ENCODE measurements at places on chromosomes 12 and 14.

DNA sequence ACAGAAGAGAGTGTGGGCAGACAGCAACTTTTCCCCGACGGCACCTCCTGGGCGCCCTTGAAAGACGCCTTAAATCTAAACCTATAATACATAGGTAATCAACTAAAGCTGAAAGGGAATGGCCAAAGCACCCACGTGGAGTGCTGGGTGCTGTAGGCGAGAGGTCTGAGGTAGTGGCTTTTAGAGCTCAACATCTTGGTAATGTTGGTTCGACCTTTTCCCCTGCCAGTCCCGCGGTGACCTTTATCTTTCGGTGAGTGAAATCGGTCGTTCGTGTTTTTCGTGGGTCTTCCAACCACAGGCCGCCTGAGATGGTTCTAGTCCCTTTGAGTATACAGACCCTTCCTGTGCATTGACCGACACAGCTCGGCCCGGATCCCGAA is 9.1 kb downstream of the OR6S1 start:
- no peak for DNase-seq

- no peak for DNase-seq
Observed at GRCh38 chr14:35985474-35986218, 159.5 kb downstream of the BRMS1L start.

GRCh38 chr14:100789460-100790417 is 36.2 kb upstream of the MEG3 start:
- DNase-seq = no peak

GRCh38 chr12:103441437-103442181 is 54.2 kb downstream of the C12orf42 start:
- DNase-seq = no peak

GRCh38 chr12:127773520-127773919 is 493.4 kb upstream of the TMEM132C start:
- DNase-seq = no peak

DNA sequence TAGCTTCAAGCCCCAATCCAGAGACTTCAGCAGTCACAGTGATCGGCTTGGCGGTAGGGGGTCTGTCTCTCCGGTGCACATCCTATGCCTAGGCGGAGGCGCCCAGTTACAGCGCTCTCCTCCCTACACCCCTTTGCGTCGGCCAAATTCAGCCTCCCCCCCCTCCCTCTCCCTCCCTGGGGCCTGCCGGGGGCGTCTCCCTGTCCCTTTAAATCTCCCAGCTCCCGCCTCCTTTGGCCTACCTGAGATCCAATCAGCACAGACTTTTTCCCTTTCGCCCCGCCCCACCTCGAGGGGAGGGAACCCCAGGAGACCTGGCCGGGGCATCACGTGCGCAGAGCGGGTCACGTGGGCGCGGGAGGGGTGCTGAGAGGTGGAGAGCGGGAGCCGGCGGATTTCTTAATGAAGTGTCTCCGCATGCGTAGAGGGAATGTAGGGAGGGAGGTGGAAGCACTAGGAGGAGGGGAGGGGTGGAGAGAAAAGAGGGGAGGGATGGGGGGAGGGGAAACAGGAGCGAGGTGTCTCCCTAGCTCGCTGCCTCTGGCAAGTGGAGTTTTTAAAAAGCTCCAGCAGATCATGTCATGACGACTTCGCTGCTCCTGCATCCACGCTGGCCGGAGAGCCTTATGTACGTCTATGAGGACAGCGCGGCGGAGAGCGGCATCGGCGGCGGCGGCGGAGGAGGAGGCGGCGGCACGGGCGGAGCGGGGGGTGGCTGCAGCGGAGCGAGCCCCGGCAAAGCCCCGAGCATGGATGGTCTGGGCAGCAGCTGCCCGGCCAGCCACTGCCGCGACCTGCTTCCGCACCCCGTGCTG is at the start of gene HOXC13:
Gene HOXC13, plus strand, starts transcription at position 506 of the 815 bp plus-strand sequence. Its CDS starts 76 bp downstream, at position 582.
- peak; percentile 69 for DNase-seq

GRCh38 chr12:127767656-127768055 is 499.3 kb upstream of the TMEM132C start:
- DNase-seq = no peak

- DNase-seq = no peak
Observed at GRCh38 chr12:8699714-8700113, 1.9 kb downstream of the RIMKLB start.

DNA sequence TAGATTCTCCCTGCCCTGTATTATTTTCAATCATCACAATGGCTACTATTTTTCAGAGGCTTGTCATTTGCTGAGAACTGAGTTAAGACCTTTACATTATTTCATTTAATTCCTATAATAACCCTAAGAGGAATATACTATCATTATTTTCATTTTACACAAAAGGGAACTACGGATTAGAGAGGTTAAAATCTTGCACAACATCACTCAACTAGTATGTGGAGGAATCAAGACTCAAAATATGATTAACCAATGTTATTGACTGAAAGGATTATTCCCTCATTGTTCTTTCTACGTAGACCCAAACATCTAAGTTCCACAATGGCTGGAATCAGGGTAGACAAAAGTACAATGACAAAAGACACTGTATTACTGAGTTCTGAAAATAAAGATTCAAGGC is 45.0 kb downstream of the GPR65 start:
- DNase-seq = no peak

DNA sequence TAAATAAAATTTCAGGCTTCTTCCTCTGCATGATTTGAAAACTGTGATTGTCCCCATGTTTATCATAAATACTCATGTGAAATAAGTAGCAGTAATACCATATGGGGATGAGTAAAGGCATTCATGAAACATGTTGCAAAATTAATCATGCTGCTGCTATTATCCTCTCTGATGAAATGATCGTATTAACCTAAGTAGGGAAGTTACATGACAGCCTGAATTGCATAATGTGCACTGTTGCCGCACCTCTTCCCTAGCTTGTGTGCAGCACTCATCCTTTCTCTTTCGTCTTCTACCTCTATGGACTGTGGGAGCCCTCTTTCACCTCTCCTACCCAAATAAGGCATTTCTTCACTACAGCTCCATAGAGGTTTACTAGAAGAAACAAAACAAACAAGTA is 367.6 kb downstream of the SOX5 start:
- DNase-seq = no peak

- no peak for DNase-seq
Observed at GRCh38 chr12:111129149-111129767, 208.9 kb upstream of the MYL2 start.

- DNase-seq = no peak
Observed at GRCh38 chr14:102452302-102452701, 57.3 kb downstream of the ANKRD9 start.

GRCh38 chr12:90203556-90203955 is 494.9 kb upstream of the ATP2B1 start:
- no peak for DNase-seq

GRCh38 chr12:4277205-4277543 is 3.6 kb downstream of the CCND2 start:
- no peak for DNase-seq

- DNase-seq = no peak
Observed at GRCh38 chr12:51863363-51863932, 14.9 kb upstream of the FIGNL2 start.

DNA sequence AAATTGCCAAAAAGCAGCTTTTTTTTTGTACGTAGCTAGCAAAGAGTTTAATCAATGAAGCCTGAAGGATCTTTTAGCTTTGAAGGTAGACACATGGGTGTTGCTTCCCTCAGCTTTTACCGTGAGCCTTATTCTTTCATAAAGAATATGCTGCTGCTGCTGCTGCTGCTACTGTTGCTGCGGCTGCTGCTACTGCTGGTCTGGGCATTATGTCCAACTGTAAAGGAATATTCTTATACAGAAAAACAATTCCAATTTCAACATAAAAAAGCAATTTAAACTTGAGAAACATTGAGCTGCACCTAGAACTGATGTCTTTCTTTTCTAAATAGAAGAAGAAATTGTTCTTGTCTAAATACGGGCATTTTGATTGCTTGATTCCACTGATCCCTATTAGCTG is 38.9 kb upstream of the PPP1R12A start:
- DNase-seq = no peak

GRCh38 chr14:100736269-100737180 is 9.8 kb downstream of the DLK1 start:
- peak; percentile 43 for DNase-seq

DNA sequence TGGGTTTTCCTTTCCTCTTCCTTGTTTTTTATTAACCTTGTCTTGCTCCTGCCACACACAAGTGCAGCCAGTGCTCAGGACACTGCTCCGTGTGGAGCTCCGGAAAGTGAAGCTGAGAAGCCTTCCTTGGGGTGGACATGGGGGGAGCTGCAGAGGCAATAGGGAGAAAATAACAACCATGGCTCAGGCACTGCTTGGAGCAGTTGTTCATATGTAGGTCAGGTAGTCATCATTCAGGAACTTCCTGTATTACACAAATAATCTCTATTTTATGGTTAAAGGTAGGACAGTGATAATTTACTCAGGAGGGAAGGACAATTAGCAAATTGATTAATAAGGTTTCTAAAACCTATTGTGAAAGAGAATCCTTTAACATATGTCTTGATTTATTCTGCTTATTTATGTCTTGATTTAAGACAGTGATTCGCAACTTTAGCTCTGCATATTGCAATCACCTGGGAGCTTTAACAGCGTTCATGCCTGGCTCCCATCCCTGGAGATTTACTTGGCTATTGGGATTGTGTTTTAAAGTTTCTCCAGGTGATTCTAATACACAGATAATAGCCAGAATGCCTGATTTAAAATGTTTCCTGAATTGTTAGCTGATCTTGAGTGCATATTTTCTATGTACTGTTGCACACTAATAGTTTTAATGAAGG is 92.1 kb downstream of the ETV6 start:
- no peak for DNase-seq

DNA sequence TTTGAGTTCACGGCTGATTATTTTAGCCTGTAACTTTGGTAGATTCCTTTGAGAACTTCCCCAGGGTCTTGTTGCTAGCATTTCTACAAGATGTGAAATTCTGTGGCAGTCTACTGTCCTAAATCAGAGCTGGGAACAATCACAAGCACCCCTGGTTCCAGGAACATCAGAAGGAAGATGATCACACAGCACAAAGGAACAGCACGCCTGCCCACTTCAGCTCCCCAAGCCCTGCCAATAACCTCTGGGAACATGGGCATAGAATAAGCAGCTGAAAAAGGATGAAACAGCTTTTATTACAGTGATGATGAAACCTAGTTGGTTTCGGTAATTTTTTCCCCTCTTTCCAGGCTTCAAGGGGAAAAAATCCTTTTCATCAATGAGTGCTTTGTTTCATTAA is 12.3 kb downstream of the GPR19 start:
- DNase-seq = no peak

DNA sequence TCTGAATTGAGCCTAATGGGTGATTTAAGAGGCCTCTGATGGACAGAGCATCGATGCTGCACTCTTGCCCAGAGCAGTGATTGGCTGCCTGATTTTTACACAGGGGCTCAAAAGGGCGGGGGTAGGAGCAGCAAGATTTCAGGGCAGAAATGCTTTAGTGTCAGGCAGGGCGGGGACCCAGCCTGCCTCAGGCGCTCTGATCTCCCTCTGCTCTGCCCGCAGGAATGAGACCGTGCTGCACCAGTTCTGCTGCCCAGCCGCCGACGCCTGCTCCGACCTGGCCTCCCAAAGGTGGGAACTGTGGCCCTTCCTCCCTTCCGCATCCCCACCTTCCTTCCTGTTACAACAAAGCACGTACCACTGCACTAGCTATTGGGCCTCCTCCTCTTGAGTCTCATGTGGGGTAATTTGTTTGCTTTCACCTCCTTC is 32.4 kb downstream of the IQSEC3 start:
- no peak for DNase-seq

DNA sequence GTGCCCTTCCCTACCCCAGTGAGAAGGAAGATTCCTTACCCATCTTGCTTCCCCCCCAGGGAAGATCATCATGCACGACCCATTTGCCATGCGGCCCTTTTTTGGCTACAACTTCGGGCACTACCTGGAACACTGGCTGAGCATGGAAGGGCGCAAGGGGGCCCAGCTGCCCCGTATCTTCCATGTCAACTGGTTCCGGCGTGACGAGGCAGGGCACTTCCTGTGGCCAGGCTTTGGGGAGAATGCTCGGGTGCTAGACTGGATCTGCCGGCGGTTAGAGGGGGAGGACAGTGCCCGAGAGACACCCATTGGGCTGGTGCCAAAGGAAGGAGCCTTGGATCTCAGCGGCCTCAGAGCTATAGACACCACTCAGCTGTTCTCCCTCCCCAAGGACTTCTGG is 9.3 kb downstream of the PCK2 start:
- DNase-seq = no peak

DNA sequence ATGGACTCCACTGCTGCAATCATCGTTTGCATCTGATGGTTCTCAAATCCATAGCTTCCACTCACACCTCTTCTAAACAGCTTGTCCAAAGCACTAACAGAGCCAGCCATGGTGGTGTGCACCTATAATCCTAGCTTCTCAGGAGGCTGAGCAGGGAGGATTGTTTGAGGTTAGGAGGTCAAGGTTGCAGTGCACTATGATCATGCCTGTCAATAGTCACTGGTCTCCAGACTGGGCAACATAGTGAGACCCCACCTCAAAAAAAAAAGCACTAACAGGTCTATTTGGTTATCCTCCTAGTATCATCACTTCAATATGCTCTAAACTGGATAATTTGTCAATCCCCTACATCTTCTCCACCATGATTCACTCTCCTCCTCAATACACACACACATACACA is 63.2 kb downstream of the TTC9 start:
- DNase-seq = no peak

DNA sequence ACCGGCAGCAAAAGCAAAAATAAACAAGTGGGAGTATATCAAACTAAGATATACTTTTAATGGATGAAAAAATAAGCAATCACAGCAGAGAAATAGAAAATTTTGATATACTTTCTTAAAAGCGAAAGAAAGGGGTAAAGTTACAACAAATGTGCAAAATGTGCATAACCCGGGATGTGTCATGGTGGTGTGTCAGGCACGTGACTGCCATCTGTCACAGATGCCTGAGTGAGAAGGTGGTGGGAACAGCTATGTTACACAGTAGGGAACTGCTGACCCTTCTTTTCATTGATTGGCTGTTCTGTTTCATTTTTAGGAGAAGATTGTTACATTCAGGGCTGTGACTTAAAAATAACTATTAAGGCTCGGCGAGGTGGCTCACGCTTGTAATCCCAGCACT is 168.1 kb upstream of the PELI2 start:
- no peak for DNase-seq

DNA sequence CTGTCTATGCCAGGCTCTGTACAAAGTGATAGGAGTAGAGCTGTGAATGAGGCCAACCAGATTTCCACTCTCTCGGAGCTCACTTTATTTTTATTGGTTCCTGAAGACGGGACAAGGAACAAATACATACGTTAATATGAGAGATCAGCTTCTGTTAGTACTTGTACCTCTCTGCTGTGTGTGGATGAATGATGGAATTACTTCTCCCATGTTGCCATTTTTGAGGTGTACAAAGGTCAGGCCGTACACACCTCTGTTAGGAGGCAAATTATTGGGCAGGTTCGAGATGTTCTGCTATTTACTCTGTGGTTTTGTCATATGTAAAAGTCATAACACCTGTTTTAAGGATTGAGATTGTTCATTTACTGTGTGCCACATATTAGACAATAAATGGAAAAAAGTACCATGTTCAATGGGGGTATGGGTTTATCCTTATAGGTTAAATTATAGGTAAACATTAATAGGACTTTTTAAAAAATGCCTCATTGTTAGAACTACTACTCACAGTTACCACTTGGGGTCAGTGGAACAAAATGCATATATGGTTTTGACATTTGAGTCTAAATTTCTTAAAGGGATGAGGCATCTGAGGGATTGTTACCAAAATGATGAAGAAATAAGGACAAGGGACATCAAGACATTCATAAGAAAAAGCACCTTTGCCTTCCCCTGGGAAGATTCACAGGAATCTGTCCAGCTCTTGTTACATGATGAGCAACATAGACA is 26.9 kb downstream of the WBP11 start:
- no peak for DNase-seq
